HEK293T (cell line): ENCODE measurements at places on chromosomes 1 and 21.
A peak's percentile ranks its signal among the peaks of the same experiment; 100 is the strongest.

DNA sequence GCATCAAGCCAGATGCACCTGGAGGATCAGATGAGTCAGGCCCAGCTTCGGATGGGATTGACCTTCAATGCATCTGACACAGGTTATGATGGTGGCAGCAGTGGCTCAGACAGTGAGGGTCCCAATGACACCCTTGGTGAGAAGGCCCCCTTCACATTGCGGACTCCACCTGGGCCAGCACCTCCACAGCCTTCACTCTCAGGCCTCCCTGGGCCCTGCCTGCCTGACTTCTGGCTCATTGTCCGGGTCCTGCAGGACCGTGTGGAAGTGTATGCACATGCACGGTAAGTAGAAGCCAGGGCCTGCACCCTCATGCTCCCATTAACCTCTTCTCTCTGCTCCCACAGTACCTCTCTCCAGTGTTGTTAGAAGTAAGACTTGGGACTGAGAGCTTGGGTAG is 20.8 kb downstream of the HYI start:
- no peak for DNase-seq

- DNase-seq = no peak
Measured at GRCh38 chr1:53160924-53161378, 18.5 kb upstream of the SLC1A7 start.

DNA sequence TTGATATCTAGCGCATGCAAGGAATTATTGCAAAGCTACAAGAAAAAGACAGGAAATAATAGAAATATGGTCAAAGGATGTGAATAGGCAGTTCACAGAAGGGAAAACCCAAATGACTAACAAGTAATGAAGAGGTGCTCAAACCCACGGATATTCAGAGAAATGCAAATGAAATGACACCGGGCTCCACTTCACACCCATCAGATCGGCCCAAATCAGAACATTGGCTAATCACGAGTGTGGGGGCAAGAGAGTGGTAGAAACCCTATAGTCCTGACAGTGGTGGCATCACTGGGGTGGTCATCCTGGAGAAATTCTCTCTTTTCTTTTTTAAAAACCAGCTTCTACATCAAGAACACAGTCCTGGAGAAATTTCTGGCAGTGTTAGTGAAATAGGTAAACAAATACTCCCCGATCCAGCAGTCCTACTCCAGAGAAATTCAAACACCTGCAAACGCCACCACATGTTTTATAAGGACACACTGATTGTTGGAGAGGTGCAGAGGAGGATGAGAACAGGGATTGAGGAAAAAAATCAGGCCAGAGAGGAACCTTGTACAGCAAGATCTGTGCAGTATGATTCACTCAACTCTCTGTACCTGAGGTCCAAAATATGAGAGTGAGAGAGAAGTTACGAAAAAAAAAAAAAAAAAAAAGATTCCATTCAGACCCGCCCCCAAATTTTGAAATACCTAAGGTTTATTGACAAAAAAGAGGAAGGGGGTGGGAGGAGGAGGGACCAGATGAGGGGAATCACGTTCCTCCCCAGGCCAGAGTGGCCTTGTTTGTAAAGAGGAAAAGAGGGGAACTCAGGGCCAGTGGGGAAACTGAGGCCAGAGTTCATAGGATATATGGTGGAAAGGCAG is 9.2 kb upstream of the TNFRSF1B start:
- DNase-seq = no peak

DNA sequence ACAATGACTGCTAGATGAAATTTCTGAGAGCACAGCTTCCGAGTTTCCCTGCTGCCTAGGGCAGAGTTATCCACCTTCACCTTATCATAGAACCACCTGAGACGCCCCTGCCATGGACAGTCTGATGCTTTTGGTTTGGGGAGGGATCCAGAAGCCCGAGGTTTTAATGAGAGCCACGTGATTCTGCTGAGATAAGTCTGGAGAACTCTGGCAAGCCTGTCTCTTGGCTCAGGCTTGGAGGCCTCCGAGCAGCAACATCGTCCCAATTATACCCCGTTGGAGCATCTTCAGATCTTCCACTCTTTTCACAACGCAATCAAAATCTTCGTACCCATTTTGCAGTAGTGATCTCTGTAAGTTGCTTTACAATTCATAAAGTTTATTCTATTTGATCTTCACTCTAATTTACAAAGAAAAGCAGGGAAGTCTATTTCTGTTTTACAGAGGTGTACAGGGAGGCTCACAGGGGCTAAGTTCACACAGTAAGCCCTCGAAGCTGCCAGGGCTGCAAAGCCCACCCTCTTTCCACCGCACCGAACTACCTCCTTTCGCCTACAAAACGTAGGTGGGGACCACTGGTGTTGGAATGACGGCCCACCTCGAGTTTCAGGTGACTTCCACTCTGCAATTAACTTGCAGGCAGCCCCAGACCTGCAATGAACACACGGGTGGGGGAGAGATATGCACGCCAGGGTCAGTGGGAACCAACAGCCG is 513 bp upstream of the HHAT start:
- peak; percentile 26 for DNase-seq

DNA sequence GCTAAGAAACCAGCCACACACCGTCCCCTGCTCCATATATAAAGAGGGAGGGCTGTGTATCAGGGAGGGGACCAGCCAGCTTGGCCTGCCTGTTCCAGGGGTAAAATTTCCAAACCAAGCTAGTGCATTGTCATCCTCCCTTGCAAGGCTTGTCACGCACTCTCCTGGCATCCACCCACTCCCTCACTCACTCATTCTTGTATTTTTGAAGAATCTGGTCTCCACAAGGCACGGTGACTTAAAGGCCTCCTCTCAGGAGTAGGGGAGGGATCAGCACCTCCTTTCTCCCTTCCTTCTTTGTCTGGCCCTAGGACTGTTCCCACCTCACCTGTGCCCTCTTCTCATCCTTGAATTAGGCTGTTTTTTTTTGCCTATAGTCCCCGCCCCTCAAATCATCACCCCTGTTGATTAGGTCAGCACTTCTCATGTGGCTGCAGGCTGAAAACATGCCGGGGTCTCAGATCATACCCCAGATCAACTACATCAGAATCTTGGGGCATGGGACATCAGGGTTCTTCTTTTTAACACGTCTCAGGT is 5.0 kb downstream of the ABCA4 start:
- DNase-seq = no peak

- no peak for DNase-seq
Measured at GRCh38 chr1:228334954-228335353, 71.7 kb downstream of the TRIM11 start.

DNA sequence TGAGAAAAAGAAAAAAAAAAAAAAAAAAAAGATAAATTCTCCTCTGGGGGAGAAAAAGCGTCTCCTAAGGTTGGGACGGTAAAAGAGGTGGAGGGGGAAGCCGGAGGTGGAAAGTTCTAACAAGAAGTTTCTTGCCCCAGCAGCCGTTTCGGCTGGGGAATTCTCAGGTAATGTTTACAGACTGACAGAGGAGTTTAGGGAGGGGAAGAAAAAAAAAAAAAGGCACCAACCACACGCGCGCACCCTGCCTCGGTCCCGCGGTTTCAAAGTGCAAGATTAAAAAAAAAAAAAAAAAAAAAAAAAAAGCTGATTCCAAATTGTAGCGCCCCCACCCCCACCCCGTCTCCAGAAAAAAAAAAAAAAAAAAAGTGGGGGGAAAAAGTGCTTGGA is 504 bp downstream of the DHRS3 start:
- no peak for DNase-seq

DNA sequence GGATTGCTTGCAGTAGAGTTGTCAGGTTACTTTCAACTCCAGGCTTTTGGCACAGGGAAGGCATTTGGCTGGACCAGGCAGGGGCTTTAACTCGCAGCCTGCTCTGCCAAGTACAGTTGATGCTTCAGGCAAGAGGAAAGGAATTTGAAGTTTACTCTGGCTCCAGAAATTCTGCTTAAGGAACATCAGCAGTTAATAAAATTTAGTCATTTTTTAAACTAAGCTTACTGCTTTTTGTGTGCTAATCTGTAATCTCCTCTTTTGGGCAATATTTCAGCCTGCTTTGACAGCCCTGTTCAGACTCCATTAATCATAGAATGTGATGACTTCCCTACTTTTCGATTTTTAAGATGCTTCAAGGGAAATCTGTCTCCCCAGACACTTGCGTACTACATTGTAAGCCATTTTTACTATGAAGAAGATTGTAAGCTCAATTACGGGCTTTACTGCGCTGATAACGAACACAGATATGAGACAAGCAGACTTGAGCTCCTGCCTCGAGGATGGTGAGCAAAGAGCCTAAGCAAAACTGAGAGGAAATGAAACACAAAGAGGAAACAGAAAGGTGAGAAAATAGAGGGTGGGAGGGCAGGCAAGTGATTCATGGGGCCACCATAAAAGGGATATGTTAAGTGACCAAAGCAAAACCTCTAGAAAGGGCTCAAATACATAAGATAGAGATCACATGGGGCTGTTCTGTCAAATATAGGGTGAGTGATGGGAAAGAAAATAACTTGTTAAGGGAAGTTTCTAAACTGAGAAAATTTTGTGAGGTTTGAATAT is 76.6 kb upstream of the VAV3 start:
- no peak for DNase-seq

DNA sequence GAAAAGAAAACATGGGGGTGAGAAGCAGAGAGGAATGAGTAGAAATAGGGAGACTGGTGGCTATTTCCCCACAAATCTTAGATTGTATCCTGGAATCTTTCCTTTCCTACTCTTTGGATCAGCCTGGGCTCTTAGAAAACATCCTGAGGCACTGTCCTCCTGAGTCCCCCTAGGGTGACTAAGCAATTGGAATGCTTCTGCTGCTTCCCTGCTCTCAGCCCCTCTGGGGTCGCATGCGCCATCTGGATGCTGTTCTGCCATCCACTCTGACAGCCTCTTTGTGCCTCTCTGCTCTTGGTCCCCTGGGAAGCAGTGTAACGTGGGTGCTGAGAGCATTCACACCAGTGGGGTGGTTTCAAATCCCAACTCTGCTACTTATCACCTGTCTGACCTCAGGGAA is 443.0 kb downstream of the SIPA1L2 start:
- DNase-seq = no peak
